ENCODE measurements at places on chromosomes 1 and 21. TPM values are rescaled to one million over a fixed set of nuclear protein-coding genes. Genes with fewer than 3 reads are reported as not detected.

Gene TMEM35B
- total RNA-seq: 19.0 TPM

Gene CD1D
- not detected for total RNA-seq

Gene USP1
- total RNA-seq: 30.1 TPM

Gene CFAP141
- not detected for total RNA-seq

Gene HSPA6
- total RNA-seq: 2.4 TPM

Gene SPATA46
- total RNA-seq: not detected

Gene AMPD1
- total RNA-seq: not detected

Gene GPR89B
- 4.5 TPM for total RNA-seq

Gene CLDN19
- total RNA-seq: not detected

Gene A3GALT2
- total RNA-seq: not detected

Gene CD1B
- not detected for total RNA-seq

Gene BRDT
- not detected for total RNA-seq

Gene FLG2
- not detected for total RNA-seq

Gene SYT11
- total RNA-seq: 1.3 TPM

Gene SPRR2E
- not detected for total RNA-seq

Gene GPR157
- 6.1 TPM for total RNA-seq

Gene LRRC53
- not detected for total RNA-seq

Gene RAB7B
- 1.8 TPM for total RNA-seq

Gene AMY1B
- not detected for total RNA-seq

Gene NCMAP
- total RNA-seq: 0.05 TPM

Gene SLC44A5
- 0.03 TPM for total RNA-seq

Gene PRAMEF4
- not detected for total RNA-seq

Gene TAS1R1
- not detected for total RNA-seq

Gene RUNX3
- 6.4 TPM for total RNA-seq

Gene MYCL
- total RNA-seq: 1.3 TPM

Gene GPR37L1
- total RNA-seq: 0.19 TPM

Gene RBM15
- 8.7 TPM for total RNA-seq

Gene FTCD
- total RNA-seq: 0.12 TPM

Gene EPHX1
- 246 TPM for total RNA-seq

Gene TMEM269
- 0.08 TPM for total RNA-seq

Gene GIPC2
- not detected for total RNA-seq

Gene RYR2
- 0.02 TPM for total RNA-seq

Gene DMRTA2
- 0.23 TPM for total RNA-seq

Gene OR6K3
- total RNA-seq: not detected

Gene TEDDM1
- not detected for total RNA-seq

Gene FAM110D
- 0.03 TPM for total RNA-seq

Gene DLGAP3
- 0.42 TPM for total RNA-seq

Gene GBP7
- total RNA-seq: not detected

Gene NR0B2
- total RNA-seq: not detected

Gene RGS16
- total RNA-seq: 0.25 TPM

Gene EPHB2
- total RNA-seq: 45.0 TPM

Gene TRNAU1AP
- 20.5 TPM for total RNA-seq

Gene PTGFRN
- 14.7 TPM for total RNA-seq

Gene TRPM2
- total RNA-seq: 7.0 TPM

Gene OR10Z1
- not detected for total RNA-seq

Gene AADACL3
- total RNA-seq: not detected

Gene BMP8B
- 4.3 TPM for total RNA-seq

Gene ATF3
- 32.6 TPM for total RNA-seq

Gene CNIH3
- 0.25 TPM for total RNA-seq

Gene S100A9
- total RNA-seq: 1.1 TPM

Gene FBXO42
- 8.8 TPM for total RNA-seq

Gene ANKRD35
- not detected for total RNA-seq

Gene ZNF683
- not detected for total RNA-seq
